ENCODE measurements at places on chromosomes 2 and 18.

GRCh38 chr18:76335859-76336640 lies 159.0 kb downstream of the ZNF516 start:
- no peak for DNase-seq

DNA sequence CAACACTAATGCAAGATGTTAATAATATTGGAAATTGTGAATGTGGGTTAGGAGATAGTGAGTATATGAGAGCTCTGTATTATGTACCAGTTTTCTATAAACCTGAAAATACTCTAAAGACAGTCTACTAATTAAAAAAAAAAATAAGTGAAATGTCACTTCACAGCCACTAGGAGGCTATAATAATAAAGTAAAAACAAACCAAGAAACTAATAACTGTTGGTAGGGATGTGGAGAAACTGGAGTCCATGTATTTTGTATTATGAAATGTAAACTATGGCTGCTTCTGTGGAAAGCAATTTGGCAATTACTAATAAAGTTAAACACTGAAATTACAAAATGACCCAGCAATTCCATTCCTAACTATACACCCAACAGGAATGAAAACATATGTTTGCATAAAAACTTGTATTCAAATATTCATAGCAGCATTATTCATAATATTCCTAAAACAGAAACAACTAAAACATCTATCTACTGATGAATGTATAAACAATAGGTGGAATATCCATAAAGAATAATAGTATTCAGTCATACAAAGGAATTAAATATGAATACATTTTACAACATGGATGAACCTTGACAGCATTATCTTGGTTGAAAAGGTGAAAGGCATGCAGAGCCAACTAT lies 36.2 kb downstream of the CCDC178 start:
- DNase-seq: no peak

- DNase-seq: no peak
These were observed 66.3 kb downstream of the ARHGAP15 start for GRCh38 chr2:143195511-143195910.

GRCh38 chr2:171807119-171807518 lies 86.9 kb downstream of the SLC25A12 start:
- no peak for DNase-seq

GRCh38 chr2:120926463-120927264 lies 191.0 kb downstream of the GLI2 start:
- peak; percentile 85 for DNase-seq

GRCh38 chr2:22683914-22684313 lies 701.1 kb upstream of the KLHL29 start:
- DNase-seq: no peak

DNA sequence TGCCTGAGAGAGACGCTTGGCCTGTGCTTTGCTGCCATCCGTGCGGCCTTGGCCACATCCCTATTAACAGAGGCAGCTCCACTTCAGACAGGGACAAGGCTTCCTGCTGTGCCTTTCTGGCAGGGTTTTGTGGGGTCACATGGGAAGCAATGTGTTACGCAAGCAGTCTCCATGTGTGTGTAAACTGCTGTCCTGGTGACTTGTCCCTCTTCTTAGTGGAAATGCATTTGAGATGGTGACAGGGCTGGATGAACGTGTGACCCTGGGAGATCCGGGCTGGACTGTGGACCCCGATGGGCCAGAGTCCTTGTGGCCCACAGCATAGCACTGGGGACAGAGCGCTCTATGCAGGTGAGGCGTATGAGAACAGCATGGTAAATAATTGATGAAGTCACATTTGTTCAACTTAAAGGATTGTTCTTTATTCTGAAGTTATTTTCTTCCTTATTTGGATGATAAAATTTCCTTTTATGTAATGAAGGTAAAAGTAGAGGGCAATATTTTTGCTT lies 23.2 kb downstream of the ASB1 start:
- peak; percentile 63 for DNase-seq

- DNase-seq: no peak
These were observed 16.3 kb upstream of the HPCAL1 start for GRCh38 chr2:10286216-10287037.

GRCh38 chr2:172701250-172701649 lies 34.4 kb upstream of the RAPGEF4 start:
- peak; percentile 88 for DNase-seq
